ENCODE measurements at places on chromosomes 16 and 17. TPM values are rescaled to one million over a fixed set of nuclear protein-coding genes. Genes with fewer than 3 reads are reported as not detected.

Gene KPNB1
- total RNA-seq: 495 TPM

Gene HOXB4
- total RNA-seq: 9.0 TPM

Gene KRT33B
- not detected for total RNA-seq

Gene RAB26
- not detected for total RNA-seq

Gene HSPB9
- total RNA-seq: not detected

Gene ZPBP2
- total RNA-seq: 0.22 TPM

Gene NOD2
- total RNA-seq: 9.4 TPM

Gene DPEP3
- total RNA-seq: 0.22 TPM

Gene LRRC45
- total RNA-seq: 33.2 TPM

Gene GLTPD2
- total RNA-seq: not detected

Measured in T-helper 1 cell treated with Interleukin-12 subunit alpha and Interleukin-12 subunit beta and Interleukin-4 antibody, amounts not matched to agents 30 ng/mL and 1 ng/mL, for 36 hours (primary cell).